LHCN-M2 (cell line): ENCODE measurements at places on chromosomes 4 and X.

- DNase-seq = no peak
Observed at GRCh38 chrX:99469439-99469838, 940.6 kb downstream of the PCDH19 start.

DNA sequence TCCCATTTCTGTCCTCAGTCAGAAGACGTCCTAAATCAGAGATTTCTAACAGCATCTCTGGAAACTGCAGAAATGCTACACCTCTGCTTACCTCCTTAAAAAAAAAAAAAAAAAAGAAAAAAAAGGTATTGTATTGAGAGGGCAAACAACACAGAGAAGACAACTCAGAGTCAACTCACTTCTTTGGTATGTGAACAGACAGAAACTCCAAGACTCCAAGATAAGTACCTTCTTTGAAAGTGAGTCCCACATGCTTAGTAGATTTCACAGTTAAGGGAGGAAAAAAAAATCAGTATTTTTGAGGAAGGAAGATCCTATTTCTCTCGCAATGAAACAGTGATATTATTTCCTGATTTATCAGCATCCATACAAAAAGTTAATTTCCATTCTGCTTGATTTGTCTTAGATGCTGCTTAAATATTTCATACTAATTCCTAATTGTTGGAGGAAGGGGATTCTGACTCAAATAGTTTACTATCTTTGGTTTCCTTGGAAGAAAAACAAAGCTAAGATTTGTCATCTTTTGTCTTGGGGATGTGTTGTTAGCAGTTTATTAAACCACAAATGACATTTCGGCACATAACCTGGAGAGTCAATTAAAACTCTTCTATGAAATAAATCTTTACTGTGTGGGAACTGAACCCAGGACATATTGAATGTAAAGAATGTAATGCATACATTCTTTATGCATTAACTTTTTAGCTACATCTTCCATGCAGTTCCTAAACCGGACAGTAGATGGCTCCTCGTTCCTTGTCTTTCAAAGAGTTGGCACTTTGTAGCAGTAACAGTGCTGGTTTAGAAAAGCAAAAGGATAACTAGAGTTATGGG, 4.7 kb downstream of the RASGEF1B start:
- DNase-seq = peak; percentile 51

DNA sequence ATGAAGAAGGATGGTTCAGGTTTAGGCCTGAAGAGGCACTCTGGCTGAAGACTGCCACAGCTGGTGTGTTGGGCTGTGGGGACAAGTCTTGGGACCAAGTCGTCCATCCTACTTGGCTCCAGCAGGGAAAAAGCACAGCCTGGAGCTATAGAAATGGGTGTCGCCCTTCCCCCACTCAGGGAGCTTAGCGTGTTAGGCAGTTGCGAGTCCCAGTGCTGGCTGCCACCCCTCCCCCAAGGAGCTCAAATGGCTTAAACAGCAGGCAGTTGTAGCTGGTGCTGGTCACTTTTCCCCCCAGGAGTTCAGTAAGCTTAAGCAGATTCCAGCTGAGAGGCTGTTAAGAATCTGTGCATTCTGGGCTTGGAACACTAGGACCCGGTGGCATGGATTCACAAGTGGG, 319.5 kb upstream of the POF1B start:
- no peak for DNase-seq

- DNase-seq = no peak
Observed at GRCh38 chrX:47212381-47213293, 5.8 kb upstream of the CDK16 start.

GRCh38 chrX:7119950-7120877, 27.3 kb upstream of the STS start:
- DNase-seq = peak; percentile 63
